ENCODE measurements at places on chromosomes 5 and 9. TPM values are rescaled to one million over a fixed set of nuclear protein-coding genes. Genes with fewer than 3 reads are reported as not detected.

DNA sequence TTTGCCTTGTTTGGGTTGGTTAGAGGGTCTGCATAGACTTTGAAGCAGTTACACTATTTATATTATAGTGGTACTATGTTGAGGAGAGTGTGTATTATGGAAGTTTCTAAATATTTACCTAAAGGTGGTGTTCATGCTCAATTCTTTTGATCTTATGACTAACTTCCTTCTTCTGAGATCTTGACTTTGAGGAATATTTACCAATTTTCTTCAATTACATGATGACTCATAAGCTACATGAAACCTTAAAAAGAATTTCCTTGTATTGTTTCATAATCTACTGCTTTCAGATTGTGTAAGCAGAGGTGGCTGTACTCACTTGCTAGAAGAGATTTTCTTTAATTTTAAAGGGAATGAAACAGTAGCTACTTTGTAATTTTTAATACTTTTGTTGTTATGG, 276.1 kb downstream of the TAF11L14 start:
- H3K27me3 ChIP-seq: no peaks in the 10 kb centered on the region
- no peaks in the 10 kb centered on the region for H3K36me3 ChIP-seq
- DNase-seq: no peak
- no peak overlapping the region for H3K4me3 ChIP-seq
- H3K4me1 ChIP-seq: no peaks in the 10 kb centered on the region
- H3K27ac ChIP-seq: no peak overlapping the region

Gene WDR31
- total RNA-seq: 1.9 TPM

GRCh38 chr5:178991190-178992145, 3.7 kb downstream of the GRM6 start:
- no peak for DNase-seq
- peaks cover 10% of the 10 kb centered on the region for H3K27me3 ChIP-seq
- no peak overlapping the region for H3K27ac ChIP-seq
- peaks cover 2% of the 10 kb centered on the region for H3K36me3 ChIP-seq
- H3K4me1 ChIP-seq: no peaks in the 10 kb centered on the region
- no peak overlapping the region for H3K4me3 ChIP-seq

GRCh38 chr9:87109231-87109631, 161.9 kb upstream of the GAS1 start:
- no peak overlapping the region for H3K4me3 ChIP-seq
- H3K27me3 ChIP-seq: peaks cover 4% of the 10 kb centered on the region
- H3K27ac ChIP-seq: no peak overlapping the region
- H3K4me1 ChIP-seq: no peaks in the 10 kb centered on the region
- no peak for DNase-seq

DNA sequence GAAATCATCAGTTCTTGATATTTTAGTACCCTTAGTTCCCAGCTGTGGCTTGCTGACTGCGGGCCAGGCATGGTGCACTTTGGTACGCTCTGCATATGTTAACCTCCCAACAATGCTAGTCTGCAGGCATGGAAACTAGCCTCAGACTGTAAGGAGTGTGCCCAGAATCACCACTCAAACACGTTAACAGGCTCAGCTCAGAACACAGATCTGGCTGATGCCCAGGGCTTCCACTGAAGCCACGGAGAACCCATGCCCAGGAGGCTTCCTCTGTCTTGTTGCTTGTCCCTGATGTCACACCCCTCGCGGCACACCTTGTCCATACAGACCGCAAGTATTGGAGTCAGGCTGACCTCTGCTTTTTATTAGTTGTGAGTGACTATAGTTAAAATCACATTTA, 187.2 kb upstream of the OTULINL start:
- H3K36me3 ChIP-seq: peaks cover 2% of the 10 kb centered on the region
- H3K27ac ChIP-seq: no peak overlapping the region
- H3K27me3 ChIP-seq: peaks cover 9% of the 10 kb centered on the region
- no peaks in the 10 kb centered on the region for H3K4me1 ChIP-seq
- DNase-seq: no peak
- H3K4me3 ChIP-seq: no peak overlapping the region

Gene KIF24
- 6.1 TPM for total RNA-seq

Gene IL33
- not detected for total RNA-seq

Gene PDE6A
- not detected for total RNA-seq

Gene PTRH1
- 22.9 TPM for total RNA-seq

DNA sequence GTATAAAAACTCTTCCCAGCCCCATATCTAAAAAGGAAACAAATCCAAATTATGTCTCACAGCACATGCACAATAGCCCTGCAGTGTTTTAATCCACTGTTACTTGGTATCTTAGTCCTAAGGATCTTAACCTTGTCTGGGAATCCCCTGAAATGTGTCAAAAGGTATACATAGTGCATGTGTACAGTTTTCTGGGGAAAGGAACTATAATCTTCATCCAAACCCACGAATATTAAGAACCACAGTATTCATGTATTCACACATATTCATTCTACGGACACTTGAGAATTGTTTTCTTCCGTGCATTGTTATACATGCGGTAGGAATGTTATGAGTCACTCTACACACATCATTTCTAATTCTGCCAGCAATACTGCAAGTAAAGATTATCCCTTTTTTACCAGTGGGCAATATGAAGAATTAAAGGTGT, 47.8 kb upstream of the SNX2 start:
- peaks cover 5% of the 10 kb centered on the region for H3K4me1 ChIP-seq
- no peak overlapping the region for H3K27ac ChIP-seq
- no peaks in the 10 kb centered on the region for H3K36me3 ChIP-seq

DNA sequence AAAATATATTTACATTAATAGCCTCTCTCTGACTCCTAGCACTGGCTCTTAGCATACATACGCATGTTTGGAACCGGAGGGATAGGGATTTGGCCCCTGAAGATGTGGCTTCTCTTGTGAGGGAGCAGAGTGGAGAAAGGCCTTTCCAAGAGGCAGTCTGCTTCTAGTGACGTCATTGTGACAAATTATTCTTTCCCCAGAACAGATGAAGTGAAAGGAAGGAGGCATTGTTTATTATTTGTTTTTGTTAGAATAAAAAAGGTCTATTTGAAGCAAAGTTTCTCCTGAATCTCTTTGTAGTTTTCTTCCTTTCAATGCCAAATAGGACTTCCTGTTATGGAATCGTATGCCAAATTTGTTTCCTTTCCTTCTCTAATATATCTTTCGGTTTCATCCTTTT, 361.6 kb downstream of the ICE1 start:
- H3K27me3 ChIP-seq: peaks cover 2% of the 10 kb centered on the region
- no peaks in the 10 kb centered on the region for H3K36me3 ChIP-seq

DNA sequence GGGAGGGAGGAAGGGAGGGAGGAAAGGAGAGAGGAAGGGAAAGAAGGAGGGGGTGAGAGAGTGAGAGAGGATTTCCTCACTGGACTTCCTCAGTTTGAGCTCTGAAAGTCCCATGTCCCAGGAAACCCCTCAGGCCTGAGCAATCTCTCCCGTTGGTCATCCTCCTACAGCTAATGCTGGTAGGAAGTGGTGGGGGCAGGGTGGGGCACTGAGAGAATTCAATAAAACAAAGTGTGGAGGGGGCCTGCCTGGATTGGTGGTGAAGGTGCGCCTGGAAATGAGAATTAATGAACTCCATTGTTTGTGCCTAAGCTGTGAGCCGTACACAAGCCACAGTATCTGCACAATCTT, 195.0 kb downstream of the RGS3 start:
- H3K4me1 ChIP-seq: no peaks in the 10 kb centered on the region
- H3K4me3 ChIP-seq: no peak overlapping the region
- DNase-seq: no peak
- H3K27me3 ChIP-seq: peaks cover 12% of the 10 kb centered on the region
- no peak overlapping the region for H3K27ac ChIP-seq

DNA sequence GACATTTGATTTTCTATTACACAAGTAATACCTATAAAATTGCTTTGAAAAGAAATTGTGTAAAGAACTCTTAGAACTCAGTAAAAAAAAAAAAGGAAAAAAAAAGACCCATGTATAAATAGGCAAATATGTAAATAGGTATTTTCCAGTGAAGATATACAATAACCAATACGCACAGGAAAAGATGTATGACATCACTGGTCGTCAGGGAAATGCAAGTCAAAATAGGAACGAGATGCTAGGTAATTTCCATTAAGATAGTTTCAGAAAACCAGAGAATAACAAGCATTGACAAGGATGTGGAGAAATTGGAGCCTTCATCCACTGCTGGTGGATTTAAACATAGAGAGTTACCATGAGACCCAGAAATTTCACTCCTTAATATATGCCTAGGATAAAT, 708.8 kb downstream of the MTRR start:
- no peak overlapping the region for H3K27ac ChIP-seq
- no peak for DNase-seq
- H3K4me3 ChIP-seq: no peak overlapping the region
- H3K4me1 ChIP-seq: no peaks in the 10 kb centered on the region

GRCh38 chr9:124373386-124373785, 41.9 kb downstream of the PSMB7 start:
- no peaks in the 10 kb centered on the region for H3K4me1 ChIP-seq
- H3K27me3 ChIP-seq: no peaks in the 10 kb centered on the region
- DNase-seq: no peak
- H3K4me3 ChIP-seq: no peak overlapping the region
- H3K27ac ChIP-seq: no peak overlapping the region

Gene SPATA31A3
- not detected for total RNA-seq

Gene SPAAR
- total RNA-seq: not detected

Gene FAM153A
- total RNA-seq: 6.3 TPM

GRCh38 chr5:77010243-77010642, 20.0 kb upstream of the AGGF1 start:
- no peak for DNase-seq
- H3K4me3 ChIP-seq: no peak overlapping the region
- peaks cover 17% of the 10 kb centered on the region for H3K27me3 ChIP-seq
- no peaks in the 10 kb centered on the region for H3K36me3 ChIP-seq
- peaks cover 12% of the 10 kb centered on the region for H3K4me1 ChIP-seq

DNA sequence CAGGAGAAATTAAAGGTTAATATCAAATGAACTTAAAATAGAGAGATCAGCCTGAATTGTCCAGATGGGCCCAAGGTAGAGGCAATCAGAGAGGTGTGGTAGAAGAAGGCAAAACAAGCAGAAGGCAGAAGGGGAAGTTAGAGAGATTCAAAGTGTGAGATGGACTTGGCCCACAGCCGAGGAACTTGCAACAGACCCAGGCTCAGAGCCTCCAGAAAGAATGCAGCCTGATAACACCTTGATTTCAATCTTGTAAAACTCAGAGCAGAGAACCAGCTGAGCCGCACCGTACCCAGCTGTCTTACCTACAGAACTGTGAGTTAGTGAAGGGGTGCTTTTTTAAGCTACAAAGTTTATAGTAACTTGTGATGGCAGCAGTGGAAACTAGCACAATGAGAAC, 190.9 kb downstream of the RFK start:
- H3K4me3 ChIP-seq: no peak overlapping the region
- H3K27ac ChIP-seq: no peak overlapping the region

DNA sequence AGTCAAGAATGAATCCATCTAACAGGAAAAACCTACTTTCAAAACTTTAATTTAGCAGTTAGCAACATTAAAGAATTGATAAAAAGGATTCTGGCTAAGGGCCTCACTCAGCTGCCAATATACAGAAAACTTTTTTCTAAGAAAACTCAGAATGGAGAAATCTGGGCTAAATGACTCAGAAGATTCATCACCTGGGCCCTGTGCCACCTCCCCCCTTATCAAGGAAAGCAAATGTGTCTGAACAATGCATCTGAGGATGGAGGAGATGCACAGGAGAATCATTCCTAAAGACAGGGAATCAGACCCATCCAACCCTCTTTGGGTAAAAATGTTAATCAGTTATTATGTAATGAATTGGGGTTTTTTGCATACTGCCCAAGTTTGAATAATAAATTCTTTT, 592.0 kb upstream of the DMAC1 start:
- H3K4me1 ChIP-seq: no peaks in the 10 kb centered on the region
- H3K36me3 ChIP-seq: no peaks in the 10 kb centered on the region
- no peak overlapping the region for H3K4me3 ChIP-seq
- no peak for DNase-seq

Gene LMX1B
- total RNA-seq: not detected

DNA sequence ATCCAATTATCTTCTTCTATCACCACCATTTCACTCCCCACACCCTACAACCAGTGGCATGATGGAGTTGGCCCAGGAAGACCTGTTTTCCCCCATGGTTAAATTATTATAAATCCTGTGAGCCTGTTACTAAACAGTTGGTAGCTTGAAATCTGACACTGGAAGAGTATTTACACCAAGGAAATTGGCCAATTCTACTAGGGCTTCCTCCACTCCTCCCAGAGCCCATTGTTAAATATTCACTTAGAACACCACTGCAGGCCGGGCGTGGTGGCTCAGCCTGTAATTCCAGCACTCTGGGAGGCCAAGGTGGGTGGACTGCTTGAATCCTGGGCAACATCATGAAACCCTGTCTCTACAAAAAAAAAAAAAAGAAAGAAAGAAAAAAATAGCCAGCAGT, 32.4 kb upstream of the CKS2 start:
- H3K36me3 ChIP-seq: peaks cover 9% of the 10 kb centered on the region
- no peak for DNase-seq
- H3K27me3 ChIP-seq: peaks cover 4% of the 10 kb centered on the region
- no peak overlapping the region for H3K4me3 ChIP-seq
- no peak overlapping the region for H3K27ac ChIP-seq

GRCh38 chr9:89592963-89593726, 11.7 kb upstream of the GADD45G start:
- no peaks in the 10 kb centered on the region for H3K36me3 ChIP-seq
- DNase-seq: no peak
- H3K27ac ChIP-seq: no peak overlapping the region
- H3K4me3 ChIP-seq: no peak overlapping the region
- no peaks in the 10 kb centered on the region for H3K4me1 ChIP-seq

- peaks cover 2% of the 10 kb centered on the region for H3K36me3 ChIP-seq
- no peaks in the 10 kb centered on the region for H3K27me3 ChIP-seq
- peaks cover 6% of the 10 kb centered on the region for H3K4me1 ChIP-seq
- no peak overlapping the region for H3K4me3 ChIP-seq
Measured at GRCh38 chr5:151496041-151496484, 48.7 kb downstream of the SLC36A1 start.

DNA sequence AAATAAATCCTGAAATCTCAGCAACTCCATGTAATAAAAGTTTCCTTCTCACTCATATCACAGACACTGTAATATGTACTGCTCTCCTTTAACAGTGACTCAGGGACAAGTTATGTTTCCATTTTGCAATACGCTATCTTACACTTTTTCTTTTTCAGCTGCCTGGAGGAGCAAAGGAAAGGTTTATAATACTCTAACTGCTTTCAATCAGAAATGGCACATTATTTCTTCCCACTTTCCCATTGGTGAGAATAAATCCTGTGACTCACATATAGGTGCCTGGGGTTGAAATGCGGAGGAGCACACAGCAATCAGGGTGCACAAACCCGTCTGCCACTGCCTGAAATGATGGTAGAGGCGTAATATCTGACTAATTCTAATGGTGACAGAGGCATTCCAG, 186.6 kb downstream of the HINT1 start:
- H3K4me1 ChIP-seq: no peaks in the 10 kb centered on the region
- DNase-seq: no peak
- H3K27ac ChIP-seq: no peak overlapping the region
- no peaks in the 10 kb centered on the region for H3K27me3 ChIP-seq
- H3K36me3 ChIP-seq: no peaks in the 10 kb centered on the region

DNA sequence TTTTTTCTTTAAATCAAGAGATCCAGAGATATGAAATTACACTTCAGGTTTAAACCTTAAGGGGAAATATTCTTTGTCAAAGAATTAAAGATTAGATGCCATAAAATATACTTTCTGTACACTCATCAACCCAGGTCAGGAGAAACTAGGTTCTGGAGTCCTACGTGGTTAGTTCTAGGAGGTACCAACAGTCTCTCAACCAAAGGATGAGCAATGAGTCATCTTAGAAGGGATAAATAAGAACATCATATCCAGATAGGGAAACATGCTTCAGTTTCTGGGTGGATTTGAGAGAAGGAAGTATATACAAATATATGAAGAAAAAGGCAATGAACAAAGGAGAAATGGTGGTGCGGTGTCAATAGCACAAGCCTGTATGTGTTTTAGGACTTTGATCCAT, 98.2 kb downstream of the CSNK1G3 start:
- peaks cover 12% of the 10 kb centered on the region for H3K4me1 ChIP-seq
- H3K4me3 ChIP-seq: no peak overlapping the region
- peaks cover 22% of the 10 kb centered on the region for H3K36me3 ChIP-seq
- DNase-seq: no peak
- no peaks in the 10 kb centered on the region for H3K27me3 ChIP-seq
